ENCODE measurements at places on chromosomes 6 and 20. TPM values are rescaled to one million over a fixed set of nuclear protein-coding genes. Genes with fewer than 3 reads are reported as not detected.

Gene ASIP
- not detected for total RNA-seq

Gene CCN6
- not detected for total RNA-seq

Gene SEMG1
- not detected for total RNA-seq

Gene NHSL1
- 4.2 TPM for total RNA-seq

Gene SCGN
- not detected for total RNA-seq

Gene TCFL5
- 11.7 TPM for total RNA-seq

Gene FNDC11
- total RNA-seq: not detected

Gene C20orf141
- total RNA-seq: not detected

Gene MROH8
- 0.11 TPM for total RNA-seq

- DNase-seq: no peak
Observed at GRCh38 chr6:62891065-62891647, 320.1 kb upstream of the FKBP1C start.

GRCh38 chr6:95078457-95078856, 498.9 kb upstream of the MANEA start:
- DNase-seq: no peak

DNA sequence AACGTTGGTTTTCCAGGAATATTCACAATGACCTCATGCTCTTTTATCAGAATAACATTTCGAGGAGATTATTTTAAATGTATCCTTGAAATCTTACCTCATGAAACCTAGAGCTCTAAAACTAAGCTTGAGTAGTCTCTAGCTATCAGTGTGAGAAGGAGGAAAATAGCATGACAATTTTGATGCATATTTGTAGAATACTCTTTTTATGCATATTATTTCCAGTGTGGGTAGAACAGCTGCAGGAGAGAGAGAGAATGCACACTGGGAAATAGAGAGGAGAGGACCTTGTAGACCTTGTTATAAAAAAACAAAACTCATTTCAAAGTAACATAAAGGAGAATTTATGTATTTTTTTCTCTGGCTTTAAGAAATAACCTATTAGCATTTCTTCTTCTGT, 71.1 kb upstream of the VGLL2 start:
- no peak for DNase-seq

GRCh38 chr6:10599046-10599445, 77.9 kb downstream of the GCNT2 start:
- DNase-seq: no peak

GRCh38 chr6:158047127-158047518, 65.5 kb downstream of the SYNJ2 start:
- peak; percentile 81 for DNase-seq

GRCh38 chr6:43798688-43799444, 28.9 kb downstream of the VEGFA start:
- DNase-seq: peak; percentile 86

DNA sequence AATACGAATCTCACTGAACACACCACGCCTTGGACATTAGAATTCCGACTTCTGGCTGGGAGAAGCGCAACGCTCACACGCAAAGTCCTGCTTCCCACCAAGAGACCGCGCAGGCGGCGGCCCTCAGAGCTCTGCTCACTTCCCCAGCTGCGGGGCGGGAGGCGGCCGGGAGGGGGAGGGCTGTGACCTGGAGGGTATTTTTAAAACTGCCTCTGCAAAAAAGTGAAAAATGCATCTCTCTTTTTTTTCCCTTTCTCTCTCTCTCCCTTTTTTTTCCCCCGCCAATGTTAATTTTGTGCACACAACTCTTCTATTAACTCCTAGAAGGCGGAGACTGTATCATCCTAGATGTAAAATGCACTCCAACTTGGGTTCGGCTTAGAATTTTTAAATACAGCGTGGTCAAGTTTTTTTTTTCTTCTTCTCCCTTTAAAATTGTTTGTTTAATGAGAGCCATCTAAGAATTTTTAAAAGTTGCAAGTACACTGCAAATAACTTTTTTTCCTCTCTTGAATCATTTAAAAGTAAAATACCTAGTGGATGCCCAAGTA, 66.4 kb downstream of the STX11 start:
- no peak for DNase-seq

- DNase-seq: no peak
Observed at GRCh38 chr6:15378272-15378671, 132.4 kb downstream of the JARID2 start.

DNA sequence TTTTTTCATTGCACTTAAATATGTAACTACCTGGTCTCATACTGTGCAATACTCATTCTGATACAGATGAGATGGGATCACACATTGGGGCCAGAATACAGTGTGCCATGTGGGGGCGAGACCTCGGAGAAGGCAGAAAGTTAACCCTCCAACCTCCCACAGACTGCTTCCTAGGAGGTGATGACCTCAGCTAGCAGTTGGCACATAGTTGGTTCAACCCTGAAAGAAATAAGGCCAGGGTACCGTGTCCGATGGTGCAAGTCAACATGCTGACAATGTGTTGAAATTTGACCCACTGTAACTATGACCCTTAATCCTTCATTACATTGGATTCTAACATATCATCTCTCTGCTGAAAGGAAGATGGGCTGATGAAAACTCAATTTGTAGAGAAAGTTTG, 61.9 kb downstream of the GJA10 start:
- no peak for DNase-seq

GRCh38 chr6:72466971-72467566, 154.8 kb upstream of the KCNQ5 start:
- peak; percentile 31 for DNase-seq

All from Daoy (cell line).